ENCODE measurements at places on chromosomes 7 and 10.

DNA sequence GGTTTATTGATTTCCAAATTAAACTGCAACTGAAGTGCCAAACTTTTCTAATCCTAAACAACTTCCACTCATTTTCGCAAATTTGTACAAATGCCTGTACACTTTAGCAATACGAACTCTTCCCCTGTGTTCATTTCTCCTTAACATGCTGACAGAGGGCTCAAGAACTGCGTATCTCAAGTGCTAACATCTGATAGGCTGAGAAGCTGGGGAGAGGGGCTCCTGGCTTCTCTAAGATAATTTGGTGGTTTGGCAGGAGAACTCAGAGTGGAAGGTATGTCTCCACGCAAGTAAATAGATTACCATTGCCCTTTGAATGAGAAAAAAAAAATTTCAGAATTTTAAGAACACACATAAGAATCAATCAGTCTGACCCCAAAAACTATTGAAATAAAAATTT is 53.3 kb upstream of the ANLN start:
- no peak for DNase-seq

DNA sequence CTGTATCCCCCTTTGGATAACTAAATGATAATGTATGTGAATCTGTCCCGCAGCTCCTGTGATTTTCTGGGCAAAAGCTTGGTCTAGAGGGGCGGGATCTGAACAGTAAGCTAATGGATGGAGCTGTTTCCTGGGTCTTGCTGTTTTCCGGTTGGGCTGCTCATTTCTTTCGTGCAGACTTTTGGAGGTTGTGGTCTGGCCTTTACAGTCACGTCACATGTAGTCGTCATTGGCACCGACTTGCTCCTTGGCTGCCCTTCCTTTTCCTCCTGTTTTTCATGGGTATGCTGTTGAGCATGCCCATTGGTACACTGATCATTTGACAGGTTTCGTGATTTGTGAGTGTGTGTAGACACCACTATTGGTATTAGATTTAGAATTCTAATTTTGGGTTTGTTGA is 2.0 kb downstream of the FBH1 start:
- DNase-seq: no peak

- DNase-seq: no peak
These were observed 36.4 kb downstream of the CUL1 start for GRCh38 chr7:148735141-148735540.

DNA sequence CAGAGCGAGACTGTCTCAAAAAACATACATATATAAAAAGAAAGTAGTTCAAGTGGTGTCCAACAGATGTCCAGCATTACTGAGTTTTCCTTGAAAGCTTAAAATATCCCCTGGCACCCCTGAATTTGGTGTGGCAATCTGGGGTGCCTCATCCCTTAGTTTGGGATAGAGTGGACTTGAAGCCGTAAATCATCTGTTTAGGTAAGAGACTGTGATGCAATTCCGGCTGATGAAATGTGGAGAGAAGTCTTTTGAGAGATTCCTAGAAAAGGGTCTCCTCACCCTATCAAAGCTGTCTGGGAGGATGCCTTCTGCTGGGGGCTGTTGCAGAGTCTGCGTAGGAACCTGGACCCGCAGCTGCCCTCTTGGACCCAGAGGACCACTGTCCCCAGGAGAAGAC is 408.0 kb downstream of the RPS24 start:
- DNase-seq: no peak

DNA sequence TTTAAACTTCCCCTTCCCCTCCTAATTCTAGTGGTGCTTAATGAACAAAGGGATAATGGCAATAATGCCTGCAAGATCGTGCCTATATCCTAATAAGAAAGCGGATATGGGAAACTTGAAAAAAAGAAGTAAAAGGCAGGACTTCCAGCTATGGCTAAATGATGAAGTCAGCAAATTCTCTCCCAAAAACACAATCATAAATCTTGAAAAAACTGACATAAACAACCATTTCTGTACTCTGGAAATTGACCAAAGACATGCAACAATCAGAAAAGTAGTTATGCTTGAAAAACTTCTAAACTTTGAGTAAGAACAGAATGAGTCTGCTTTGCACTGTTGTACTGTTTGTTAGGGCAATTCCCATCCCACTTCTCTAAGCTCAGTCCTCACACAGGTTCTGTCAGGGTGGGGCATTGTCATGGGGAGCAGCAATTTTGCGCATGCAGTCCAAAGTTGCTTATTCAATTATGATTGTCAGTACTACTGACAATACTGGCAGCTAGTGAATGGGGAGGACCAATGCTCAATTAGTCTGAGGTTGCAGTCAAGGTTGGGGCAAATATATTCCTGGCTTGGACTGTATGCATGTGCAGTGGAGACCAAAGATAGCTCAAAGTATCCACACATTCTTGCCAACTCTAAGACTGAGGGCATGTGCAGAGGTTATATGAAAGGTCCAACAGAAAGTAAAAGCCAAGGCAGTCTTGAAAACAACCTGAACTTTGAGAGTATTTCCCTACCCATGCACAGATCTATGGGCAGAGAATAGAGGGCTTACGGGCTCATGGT is 34.1 kb upstream of the ARHGAP22 start:
- no peak for DNase-seq

- DNase-seq: no peak
These were observed 1.3 kb downstream of the MOSPD3 start for GRCh38 chr7:100613412-100614175.

DNA sequence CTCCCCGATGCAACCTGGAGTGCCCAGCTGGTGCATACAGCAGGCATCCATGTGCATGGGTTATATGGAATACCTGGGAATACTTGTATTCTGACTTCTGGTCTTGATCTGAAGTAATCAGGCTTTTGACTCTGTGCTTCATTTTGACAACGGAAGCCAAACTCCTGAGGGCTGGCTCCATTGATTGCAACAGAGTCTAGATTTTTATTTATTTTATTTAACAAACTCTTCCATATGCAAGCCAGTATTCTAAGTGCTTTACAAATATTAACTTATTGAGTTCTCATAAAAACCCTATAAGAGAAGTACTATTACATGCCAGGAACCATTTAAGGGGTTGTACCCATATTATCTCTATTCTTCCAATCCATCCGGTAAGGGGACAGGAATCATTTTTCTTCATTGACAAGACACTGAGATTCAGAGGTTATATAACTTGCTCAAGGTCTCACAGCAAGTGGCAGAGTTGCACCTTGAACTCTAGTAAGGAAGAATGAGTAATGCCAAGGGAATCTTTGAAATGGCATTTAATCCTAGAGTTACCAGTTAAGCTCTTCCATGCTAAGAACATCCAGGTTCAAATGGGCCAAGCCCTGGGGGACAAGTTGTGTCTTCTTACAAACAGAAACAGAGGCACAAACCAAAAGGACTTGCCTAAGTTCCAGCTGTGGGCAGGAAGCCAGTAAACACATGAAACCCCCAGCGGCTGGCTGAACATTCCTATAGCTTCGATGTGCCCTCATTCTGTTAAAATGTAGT is 241.0 kb downstream of the WDR11 start:
- DNase-seq: no peak

DNA sequence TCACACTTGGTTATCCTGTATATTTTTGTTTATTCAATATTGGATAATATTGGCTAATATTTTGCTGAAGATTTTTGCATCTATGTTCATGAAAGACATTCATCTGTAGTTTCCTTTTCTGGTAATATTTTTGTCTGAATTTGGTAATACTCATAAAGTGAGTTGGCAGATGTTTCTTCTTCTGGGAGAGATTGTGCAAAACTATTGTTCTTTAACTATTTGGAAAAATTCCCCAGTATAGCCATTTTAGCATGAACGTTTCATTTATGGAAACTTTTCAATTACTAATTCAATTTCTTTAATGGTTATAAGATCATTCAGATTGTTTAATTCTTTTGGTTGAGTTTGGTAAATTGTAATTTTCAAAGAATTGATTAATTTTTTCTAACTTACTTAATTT is 560.8 kb upstream of the FZD8 start:
- no peak for DNase-seq
